ENCODE measurements at places on chromosomes 2 and 18.

DNA sequence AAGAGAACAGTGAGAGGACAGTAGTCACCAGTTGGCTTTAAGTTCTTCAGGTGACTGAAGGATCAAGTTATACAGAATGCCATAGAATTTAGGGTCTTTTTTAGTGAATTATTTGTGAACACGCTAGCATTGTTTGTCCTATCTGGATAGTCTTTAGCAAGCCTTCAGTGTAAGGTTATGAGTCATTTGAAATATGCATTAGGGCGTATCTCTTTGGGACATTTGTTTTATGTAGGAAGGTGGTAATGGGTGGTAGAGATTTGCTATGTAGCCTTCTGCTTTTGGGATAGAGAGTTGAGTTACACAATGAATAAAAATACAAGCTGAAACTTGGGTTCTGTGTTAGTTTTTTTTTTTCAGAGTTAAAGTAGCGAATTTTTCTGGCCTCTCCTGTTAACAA, 13.0 kb downstream of the ACTR2 start:
- no peak for DNase-seq

DNA sequence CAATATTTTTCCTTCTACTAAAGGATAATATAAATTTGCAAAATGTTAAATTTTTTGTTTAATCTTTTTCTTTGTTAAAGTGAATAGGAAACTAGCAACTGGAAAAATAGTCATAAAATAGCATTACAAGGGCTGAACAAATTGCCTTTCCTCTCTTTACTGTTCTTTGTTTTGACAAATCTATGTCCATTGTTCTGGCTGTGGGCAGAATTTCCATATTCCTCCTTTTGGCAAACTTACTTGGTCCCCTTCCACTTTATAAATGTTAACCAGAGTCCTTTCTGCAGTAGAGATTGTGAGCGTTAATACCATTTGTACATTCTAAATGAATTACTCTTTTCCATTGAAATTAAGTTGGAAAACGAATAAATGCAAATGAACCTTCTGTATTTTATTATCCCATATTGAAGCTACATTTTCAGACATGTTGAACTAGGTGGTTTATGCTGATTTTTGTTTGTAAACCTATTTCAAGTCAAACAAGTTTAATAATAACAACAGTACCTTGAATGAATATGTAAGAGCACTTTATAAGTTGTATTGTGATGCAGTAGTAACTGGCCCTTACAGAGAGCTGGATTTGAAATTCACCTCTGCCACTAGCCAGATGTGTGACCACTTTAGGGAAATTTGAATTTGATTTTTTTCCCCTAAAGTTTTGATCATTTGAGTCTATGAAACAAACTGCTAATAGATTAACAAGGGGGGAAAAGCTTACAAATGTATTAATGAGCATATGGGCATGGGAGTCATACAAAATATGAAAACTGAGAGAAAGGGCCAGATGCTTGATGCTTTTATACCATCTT, 3.3 kb downstream of the RNF125 start:
- no peak for DNase-seq

GRCh38 chr2:227430639-227431038, 41.3 kb upstream of the AGFG1 start:
- DNase-seq = no peak

DNA sequence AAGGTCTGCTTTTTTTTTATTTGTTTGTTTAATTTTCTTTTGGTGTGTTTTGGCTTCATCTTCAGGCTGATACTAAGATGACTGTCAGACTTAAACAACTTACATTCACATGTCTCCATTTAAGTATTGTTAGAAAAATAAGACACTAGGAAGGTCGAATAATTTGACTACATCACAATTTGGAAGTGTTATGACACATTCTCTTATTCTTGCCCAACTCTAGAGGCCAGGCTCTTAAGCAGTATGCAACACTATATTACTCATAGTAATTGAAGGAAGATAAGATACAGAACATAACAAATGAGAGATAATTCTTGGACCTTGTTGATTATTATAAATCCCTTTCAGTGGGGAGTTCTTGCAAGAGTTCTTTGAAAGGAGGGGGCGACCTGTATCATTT, 295.3 kb upstream of the COL3A1 start:
- DNase-seq = no peak

DNA sequence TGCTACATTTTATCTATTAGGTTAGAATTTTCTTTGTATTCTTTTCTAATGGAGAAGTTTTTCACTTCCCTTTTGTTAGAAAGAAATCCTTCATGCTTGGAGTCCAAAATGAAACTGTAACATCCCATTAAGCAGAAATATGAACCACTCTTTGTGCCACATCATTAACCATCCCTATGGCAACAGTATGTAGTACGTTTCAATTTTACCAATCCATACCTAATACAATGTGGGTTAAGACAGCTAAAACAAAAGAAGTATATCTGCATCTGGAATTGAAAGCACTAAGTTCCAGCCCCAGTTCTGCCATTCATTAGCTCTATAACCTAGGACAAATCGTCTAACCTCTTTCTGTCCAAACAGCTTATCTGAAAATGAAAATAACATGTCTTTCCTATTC, 409.2 kb upstream of the SPHKAP start:
- no peak for DNase-seq

DNA sequence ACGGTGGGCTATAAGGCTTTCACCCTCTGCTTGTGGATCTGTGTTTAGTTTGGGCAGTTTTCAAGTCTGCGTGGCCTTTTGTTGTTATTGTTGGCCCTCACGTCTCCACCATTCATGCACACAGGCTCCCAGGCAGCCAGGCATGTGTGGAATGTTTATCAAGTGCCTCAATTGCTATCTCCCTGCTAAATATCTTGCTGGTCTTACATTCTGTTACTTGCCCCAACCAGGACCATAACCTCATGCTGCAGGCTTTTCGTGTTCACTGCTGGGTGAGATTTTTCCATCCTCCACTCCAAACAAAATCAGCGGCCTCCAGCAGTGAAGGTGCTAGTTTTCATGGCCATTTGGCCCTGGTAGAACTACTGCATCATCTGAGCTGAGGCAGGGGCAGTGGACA, 63.0 kb upstream of the DSC1 start:
- DNase-seq = no peak

- no peak for DNase-seq
These were observed 113.4 kb downstream of the MIB1 start for GRCh38 chr18:21853775-21854552.

GRCh38 chr2:207151048-207151447, 14.7 kb downstream of the KLF7 start:
- DNase-seq = no peak

DNA sequence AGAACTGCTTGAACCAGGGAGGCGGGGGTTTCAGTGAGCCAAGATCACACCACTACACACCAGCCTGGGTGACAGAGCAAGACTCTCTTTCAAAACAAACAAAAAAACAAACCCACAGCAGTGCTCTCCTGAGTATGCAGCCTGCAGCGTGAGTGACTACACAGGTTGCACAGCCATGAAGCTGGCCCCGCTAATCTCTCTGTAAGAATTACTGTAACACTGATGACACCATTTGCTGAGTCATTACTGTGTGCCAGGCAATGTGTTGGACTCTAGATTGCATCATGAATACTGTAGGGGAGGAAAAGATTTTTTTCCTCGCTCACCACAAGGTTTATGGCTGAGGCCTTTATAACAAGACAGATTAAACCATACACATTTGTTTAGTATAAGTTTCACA, 118.6 kb upstream of the ATP8B1 start:
- peak; percentile 11 for DNase-seq

GRCh38 chr2:134795765-134796164, 42.7 kb upstream of the ACMSD start:
- no peak for DNase-seq

DNA sequence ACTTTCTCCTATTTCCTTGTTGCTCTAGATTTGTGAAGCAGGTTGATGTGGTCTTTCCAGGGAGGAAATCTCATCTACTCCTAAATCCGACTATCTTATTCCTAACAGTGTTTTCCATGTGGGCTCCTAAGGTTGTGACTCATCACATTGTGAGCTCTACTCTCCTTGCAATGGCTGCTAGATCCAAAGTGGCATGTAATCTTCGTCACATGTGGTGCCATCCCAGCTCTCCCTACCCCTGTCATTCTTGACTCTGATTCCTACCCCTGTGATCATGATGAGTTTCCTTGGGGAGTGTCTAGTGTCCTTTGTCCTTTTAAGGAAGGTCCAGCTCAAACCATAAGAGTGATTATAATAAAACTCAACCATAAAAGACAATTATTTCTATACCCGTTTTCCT, 47.3 kb upstream of the GULP1 start:
- no peak for DNase-seq

DNA sequence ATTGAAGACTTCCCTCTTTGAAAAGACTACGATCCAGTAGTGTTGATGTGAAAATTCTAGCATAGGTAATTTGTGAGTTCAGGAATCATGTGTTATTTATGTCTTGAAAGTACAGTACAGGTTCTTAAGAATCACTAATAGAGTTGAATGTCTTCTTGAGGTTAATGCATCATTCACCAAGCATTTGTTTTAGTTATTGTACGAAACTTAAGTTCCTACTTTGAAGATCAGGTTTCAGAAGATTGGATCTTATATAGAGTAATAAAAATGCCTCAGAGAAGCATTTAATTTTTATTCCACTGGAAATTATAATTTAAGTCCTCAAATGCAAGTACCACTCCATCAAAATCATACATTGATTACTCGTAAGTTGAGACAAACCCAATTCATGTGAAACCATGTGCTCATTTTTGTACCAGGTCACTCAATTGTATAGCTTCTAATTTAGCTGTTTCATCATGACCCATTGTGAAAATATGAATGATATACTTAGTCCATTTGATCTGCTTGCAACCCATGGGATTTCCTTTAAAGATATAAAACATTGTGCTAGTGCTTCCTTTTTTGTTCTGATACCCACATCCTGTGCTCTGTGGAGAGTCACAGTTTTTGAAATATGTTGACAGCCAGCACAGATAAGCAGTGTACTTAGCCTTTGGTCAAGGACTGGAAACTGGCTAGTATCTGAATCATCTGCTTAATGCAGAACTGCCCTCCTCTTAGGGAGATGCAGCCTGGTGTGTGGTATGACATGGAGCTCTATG, 22.5 kb upstream of the RAB27B start:
- DNase-seq = peak; percentile 6

- no peak for DNase-seq
These were observed 18.2 kb downstream of the RPL37A start for GRCh38 chr2:216516730-216517350.

GRCh38 chr2:766255-766654, 89.0 kb upstream of the TMEM18 start:
- no peak for DNase-seq

GRCh38 chr18:78069784-78070664, 820.4 kb downstream of the GALR1 start:
- no peak for DNase-seq

GRCh38 chr2:159936471-159936870, 125.9 kb downstream of the PLA2R1 start:
- DNase-seq = no peak

- DNase-seq = no peak
These were observed 4.9 kb upstream of the GATA6 start for GRCh38 chr18:22164337-22165048.

DNA sequence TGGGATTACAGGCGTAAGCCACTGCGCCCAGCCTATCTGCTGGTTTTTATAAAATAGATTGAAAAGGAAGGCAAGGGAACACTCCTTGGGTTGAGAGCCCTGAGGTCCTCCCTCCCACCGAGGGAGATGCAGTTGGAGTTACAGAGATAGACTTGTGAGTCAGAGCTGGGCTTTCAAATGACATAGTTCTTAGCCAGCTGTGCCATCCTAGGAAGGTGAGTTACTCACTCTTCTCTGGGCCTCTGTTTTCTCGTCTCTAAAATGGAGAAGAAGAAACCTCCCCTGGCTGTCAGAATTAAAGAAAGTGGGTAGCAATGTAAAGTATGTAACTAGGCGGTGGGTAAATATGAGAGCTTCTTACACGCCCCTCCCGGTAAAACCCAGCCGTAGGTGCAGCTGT, 2.4 kb downstream of the LRRFIP1 start:
- peak; percentile 28 for DNase-seq

- no peak for DNase-seq
These were observed 399.8 kb downstream of the TMEM182 start for GRCh38 chr2:103161456-103162289.

- no peak for DNase-seq
These were observed 353.1 kb downstream of the IRS1 start for GRCh38 chr2:226446406-226447001.

GRCh38 chr2:172775319-172775718, 39.7 kb downstream of the RAPGEF4 start:
- DNase-seq = no peak

GRCh38 chr2:25176138-25176537, 7.8 kb upstream of the POMC start:
- DNase-seq = no peak

DNA sequence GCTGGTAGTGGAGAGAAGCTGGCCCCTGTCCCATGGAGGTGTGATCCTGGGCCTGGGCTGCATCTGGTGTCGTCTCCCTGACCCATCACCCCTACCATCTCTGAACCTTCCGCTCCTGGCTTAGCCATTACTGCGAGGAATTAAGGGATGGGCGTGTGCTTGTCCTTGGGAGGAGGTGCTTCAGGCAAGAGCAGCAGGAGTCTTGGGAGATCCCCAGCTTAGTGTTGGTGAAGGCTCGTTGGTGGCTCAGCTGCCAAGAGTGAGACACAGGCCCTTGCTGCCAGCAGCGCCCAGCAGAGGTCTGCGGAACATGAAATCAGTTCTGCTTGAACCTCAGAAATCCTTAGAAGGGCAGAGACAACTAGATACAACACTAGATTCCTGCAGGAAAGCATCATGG, 59.9 kb upstream of the TGFA start:
- no peak for DNase-seq

DNA sequence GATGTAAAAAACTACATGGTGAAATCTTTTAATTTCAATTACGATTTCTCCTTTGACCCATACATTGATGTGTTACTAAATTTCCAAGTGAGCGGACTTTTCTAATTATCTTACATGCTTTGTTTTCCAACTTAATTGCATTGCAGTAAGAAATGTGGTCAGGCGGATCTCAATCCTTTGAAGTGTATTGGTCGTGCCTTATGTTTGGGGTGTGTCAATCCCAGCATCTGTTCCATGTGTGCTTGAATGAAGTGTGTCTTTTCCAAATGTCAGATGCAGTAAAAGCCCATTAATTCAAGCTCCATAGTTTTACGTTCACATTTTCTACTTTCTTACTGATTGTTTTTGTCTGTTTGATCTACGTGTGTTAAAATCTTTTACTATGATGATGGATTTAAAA, 113.1 kb downstream of the UXS1 start:
- DNase-seq = no peak

DNA sequence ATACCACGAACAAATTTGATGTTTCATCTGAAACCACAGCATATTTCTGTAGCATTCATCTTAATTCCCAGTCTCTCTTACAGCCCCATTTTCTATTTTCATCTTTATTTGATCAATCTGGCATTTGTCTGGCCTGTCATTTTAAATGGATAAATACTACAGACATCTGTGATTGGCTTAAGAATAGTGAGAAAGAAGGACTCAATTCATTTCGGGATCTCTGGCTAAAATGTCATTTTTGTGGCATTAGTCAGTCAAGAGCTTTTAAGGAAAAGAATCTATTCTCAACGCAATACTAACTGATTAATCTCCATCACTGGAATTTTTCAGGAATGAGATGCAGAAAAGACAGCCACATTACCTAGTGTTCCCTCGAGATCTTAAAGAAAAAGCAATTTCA, 585.9 kb downstream of the IRS1 start:
- DNase-seq = no peak

- no peak for DNase-seq
These were observed 49.5 kb upstream of the MBOAT2 start for GRCh38 chr2:9052821-9053533.

- DNase-seq = no peak
These were observed 7.8 kb downstream of the SULT6B1 start for GRCh38 chr2:37180640-37181039.

- DNase-seq = no peak
These were observed 61.0 kb upstream of the DTNA start for GRCh38 chr18:34649080-34649479.

- DNase-seq = no peak
These were observed 201.0 kb downstream of the SMAD7 start for GRCh38 chr18:48749768-48750167.

Data from CD14-positive monocyte (primary cell).